Activated naive CD8-positive, alpha-beta T cell treated with anti-CD3 and anti-CD28 coated beads, Interleukin-2, amount 50 U/mL, for 16 hours (primary cell): ENCODE measurements at places on chromosomes 2 and 18.

- no peak for DNase-seq
Observed at GRCh38 chr2:77008853-77009252, 513.3 kb downstream of the LRRTM4 start.

DNA sequence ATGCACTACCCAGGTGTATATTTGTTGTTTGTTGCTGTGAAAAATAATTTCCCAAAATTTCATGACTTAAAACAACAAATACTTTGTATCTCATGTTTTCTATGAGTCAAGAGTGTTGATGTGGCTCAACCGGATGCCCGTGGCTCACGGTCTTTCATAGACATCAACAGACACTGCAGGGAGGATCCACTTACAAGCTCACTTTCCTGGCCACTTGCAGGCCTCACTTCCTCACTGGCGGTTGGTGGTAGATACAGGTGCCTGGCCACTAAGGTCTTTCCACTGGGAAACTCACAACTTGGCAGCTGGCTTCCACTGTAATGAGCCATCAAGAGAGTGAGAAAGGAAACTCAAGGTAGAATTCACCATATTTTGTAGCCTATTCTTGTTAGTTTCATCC, 662.9 kb downstream of the IRS1 start:
- DNase-seq: no peak

GRCh38 chr2:227301523-227301922, 23.5 kb upstream of the MFF start:
- no peak for DNase-seq

GRCh38 chr2:205948883-205949282, 137.1 kb downstream of the INO80D start:
- no peak for DNase-seq

- no peak for DNase-seq
Observed at GRCh38 chr2:129728035-129728972, 251.2 kb upstream of the RAB6C start.
